Cardiac muscle cell (in vitro differentiated cells and primary cell): ENCODE measurements at places on chromosomes 5 and 9.

DNA sequence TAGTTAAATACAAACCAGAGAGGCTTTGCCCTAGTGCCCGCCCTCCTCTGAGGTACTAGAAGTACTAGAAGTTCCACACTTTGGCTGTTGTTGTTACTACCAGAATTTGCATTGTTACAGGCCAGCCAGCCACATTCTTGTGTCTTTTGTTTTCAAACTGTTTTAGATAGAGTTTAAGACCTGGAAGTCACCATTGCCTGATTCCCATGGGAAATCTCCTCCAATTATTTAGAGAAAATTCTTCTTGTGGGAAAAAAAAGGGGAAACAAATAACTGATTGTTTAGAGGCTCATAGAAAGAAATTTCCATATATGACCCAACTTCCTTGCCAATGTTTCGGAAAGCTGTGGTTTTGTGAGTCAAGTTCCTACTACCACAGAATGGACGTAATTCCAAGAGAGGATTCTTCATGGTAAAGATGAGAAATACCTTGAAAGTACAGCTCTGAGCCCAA, 252.2 kb downstream of the GOLPH3 start:
- no peak for DNase-seq

GRCh38 chr5:95557841-95558240, 2.9 kb downstream of the ARSK start:
- no peak for DNase-seq

DNA sequence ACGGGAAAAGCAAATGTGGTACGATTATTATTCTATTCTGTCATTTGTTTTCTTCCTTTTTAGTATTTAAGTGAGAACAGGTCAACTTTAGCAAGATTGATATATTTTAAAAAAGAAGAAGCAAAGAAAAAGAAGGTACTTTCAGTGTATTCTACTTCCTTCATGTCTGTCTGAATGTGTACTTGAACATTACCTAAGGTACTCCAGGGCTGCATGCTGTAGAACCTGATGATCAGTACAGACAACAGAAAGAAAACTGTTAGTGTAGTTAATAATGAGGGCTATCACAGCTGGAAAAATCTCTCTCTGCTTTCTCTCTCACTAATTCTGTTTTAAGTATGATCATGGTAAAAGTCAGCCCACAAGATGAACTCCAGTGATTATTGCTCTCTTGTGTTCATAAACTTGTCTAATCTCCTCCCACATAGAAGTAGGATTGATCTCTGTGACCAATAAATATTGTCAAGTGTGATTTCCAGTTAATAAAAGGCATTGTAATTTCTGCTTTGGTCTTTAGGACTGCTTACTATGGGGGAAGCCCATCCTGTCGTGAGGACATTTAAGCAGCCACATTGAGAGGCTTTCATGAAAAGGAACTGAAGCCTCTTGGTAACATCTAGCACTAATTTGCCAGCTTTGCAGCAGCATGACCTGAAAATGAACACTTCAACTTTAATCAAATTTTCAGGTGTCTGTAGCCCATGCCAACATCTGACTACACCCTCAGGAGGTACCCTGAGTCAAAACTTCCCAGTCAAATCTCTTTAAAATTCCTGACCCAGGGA, 864.0 kb upstream of the ACO1 start:
- no peak for DNase-seq

DNA sequence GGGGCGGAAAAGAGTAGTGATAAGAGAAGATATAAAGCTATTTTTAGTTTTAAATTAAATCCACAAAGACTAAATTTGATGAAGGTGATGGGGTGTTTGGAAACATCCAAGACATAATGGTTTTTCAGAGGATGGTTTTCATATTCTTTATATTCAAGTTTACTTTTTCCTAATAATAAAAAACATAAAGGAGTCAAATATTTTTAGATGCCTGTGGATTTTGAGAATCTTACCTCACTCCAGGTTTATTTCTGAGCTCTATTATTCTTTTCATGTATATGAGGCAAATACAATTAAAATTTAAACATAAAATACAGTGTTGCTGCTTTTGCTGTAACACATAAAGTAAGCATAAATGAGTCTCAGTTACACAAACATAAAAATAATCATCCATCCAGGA, 22.2 kb downstream of the MRPS30 start:
- DNase-seq, result no peak

DNA sequence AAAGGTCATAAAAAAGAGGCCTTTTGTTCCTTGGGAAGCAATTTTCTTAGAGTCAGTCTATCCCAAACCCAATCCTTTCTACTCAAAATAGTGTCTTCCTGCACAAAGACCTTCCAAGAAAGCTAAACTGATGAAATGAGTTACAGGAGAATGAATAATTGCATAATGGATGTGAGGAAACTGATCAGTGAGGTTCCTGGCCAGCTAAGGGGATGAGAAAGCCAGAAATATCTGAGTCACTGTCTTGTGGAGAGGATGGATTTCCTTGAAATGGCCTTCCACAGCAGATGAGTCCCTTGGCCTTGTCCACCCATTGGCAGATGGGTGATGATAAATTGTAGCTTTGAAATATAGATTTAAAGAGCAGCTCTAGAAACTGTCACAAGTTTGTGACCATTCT, 756.1 kb downstream of the DNAH5 start:
- no peak for DNase-seq

GRCh38 chr9:127524373-127524772, 73.1 kb downstream of the LRSAM1 start:
- no peak for DNase-seq
